Neural crest cell (in vitro differentiated cells): ENCODE measurements at places on chromosomes 16 and 17.

DNA sequence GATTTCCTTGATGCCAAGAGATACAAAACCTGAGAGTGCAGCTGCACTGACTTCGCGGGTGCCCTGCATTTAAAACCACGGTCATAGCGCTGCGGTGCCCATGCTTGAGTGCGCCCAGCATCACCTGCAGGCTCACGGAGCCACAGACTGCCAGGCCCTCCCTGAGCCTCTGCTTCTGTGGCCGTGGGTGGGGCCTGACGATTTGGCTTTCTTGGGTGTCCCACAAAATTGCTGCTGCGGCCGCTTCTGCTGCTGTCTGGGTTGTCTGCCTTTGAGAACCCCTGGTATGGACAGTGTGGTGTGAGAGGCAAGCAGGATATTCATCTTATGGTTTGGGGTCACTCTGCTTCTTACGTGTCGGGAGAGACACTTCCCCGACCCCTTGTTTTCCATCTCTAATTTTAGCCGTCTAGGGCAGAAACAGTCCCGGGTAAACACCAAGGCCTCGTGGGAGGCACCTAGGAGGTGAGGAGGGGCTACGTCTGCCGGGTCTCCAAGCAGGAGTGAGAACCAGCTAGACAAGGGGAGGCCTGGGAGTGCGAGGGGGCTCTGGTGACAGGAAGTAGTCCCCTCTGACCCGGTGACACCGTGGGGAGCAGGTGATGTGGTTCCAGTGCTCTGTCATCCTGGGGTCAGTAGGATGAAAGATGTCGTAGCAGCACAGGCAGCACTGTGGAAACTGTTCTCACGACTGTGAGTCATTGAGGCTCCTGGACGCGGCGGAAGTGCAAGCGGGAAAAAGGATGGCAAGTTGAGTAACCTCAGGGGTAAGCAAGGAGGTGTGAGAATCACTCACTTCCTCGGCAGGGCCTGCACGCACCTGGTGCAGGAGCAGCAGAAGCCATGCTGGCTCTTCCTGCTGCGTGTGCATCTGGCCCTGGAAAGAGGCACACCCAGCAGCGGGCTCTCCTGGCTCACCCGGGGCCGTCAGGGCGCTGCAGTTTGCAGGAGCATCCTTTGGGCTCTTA lies 176.3 kb downstream of the RPTOR start:
- H3K27ac ChIP-seq = peak overlapping the region; percentile 95
- H3K4me3 ChIP-seq = no peak overlapping the region
- H3K4me1 ChIP-seq = peaks cover 70% of the 10 kb centered on the region
- no peaks in the 10 kb centered on the region for H3K27me3 ChIP-seq
- peaks cover 15% of the 10 kb centered on the region for H3K36me3 ChIP-seq
- no peak for DNase-seq

GRCh38 chr17:4900231-4901107 lies 1.1 kb downstream of the C17orf107 start:
- peaks cover 3% of the 10 kb centered on the region for H3K36me3 ChIP-seq
- H3K27ac ChIP-seq = no peak overlapping the region
- no peak for DNase-seq

GRCh38 chr17:21573961-21574610 lies 118.2 kb upstream of the KCNJ18 start:
- DNase-seq = no peak
- no peak overlapping the region for H3K27ac ChIP-seq
- H3K36me3 ChIP-seq = no peaks in the 10 kb centered on the region
- no peaks in the 10 kb centered on the region for H3K27me3 ChIP-seq

DNA sequence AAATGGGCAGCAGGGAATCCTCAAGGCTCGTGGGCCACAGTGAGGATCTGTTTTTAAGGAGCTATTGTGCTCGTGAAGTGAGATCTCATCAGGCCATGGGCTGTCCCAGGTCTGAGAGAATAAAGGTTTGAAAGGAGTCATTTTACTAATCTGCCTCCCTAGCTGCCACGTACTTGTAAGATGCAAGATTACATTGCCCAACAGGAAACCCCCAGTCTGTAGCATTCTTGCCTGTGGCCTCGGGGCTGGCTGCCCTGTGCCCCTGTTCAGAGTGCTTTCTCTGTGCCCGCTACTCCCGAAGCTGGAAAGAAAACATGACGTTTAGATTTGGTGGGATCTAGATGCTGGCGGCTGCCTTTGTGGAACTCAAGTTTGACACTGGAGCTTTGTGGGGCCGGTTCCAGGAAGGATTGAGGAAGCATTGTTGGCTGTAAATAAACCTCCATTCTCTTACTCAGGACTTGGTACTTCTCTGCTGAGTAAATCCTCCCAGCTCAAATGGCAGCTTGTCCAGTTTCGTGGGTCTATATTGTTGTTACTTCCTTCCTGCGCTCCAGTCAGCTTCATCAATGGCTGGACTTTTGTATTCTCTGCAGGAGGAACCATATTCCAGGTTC lies 21.2 kb downstream of the SAP30BP start:
- H3K4me1 ChIP-seq = peaks cover 45% of the 10 kb centered on the region
- no peaks in the 10 kb centered on the region for H3K36me3 ChIP-seq
- no peaks in the 10 kb centered on the region for H3K27me3 ChIP-seq
- no peak for DNase-seq
- peak overlapping the region; percentile 43 for H3K4me3 ChIP-seq
